Karpas-422 (cell line): ENCODE measurements at places on chromosomes 12 and 14. TPM values are rescaled to one million over a fixed set of nuclear protein-coding genes. Genes with fewer than 3 reads are reported as not detected.

DNA sequence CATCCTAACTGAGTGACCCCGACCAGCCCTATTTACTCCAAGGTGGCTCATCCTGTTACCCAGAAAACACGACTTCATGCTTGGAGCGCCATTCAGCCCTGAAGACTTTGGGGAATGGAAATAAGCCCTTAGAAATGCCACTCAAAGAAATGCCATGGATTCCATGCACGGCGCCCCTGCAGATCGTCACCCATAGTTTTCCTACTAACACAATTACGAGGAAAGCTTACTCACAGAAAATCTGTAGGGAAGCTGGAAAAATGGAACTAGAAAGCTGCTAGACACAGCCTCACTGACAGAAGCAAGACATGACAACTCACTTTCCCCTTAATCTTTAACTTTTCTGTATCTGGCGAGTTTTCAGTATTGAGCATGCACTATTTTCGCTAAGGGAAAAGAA, 19.5 kb downstream of the NUAK1 start:
- no peak overlapping the region for H3K27ac ChIP-seq
- H3K36me3 ChIP-seq, result no peaks in the 10 kb centered on the region
- H3K4me1 ChIP-seq, result no peaks in the 10 kb centered on the region
- no peaks in the 10 kb centered on the region for H3K27me3 ChIP-seq

GRCh38 chr14:20438664-20439063, 2.7 kb upstream of the KLHL33 start:
- H3K36me3 ChIP-seq, result no peaks in the 10 kb centered on the region
- H3K27ac ChIP-seq, result no peak overlapping the region

- no peaks in the 10 kb centered on the region for H3K4me1 ChIP-seq
- no peaks in the 10 kb centered on the region for H3K36me3 ChIP-seq
- H3K27me3 ChIP-seq, result no peaks in the 10 kb centered on the region
- H3K4me3 ChIP-seq, result no peak overlapping the region
- no peak for DNase-seq
- no peak overlapping the region for H3K27ac ChIP-seq
These were observed 323.3 kb upstream of the RTL1 start for GRCh38 chr14:101226603-101227425.

GRCh38 chr14:56741325-56741724, 69.0 kb downstream of the OTX2 start:
- H3K27me3 ChIP-seq, result peaks cover 4% of the 10 kb centered on the region; the same call in 1 of the 2 replicates
- no peak overlapping the region for H3K27ac ChIP-seq
- no peaks in the 10 kb centered on the region for H3K4me1 ChIP-seq
- no peaks in the 10 kb centered on the region for H3K36me3 ChIP-seq

DNA sequence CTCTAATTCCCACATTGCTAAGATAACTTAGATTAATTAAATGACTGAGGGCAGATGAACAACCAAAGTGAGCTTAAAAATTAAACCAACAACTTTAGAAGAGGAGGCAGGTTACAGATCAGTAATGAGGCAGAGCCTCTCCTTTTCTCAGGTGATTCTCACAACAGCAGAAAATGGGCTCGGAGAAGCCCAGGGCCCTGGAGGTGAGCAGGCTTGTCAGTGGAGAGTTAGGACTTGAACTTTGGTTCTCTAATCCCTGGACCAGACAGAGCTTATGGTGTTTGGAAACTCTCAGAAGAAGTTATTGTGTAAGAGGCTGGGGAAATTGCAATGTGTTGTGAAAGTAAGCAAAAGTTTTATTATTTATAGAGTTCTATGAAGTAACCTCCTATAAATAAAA, 2.8 kb downstream of the TRHDE start:
- H3K4me1 ChIP-seq, result no peaks in the 10 kb centered on the region
- no peak for DNase-seq
- H3K36me3 ChIP-seq, result no peaks in the 10 kb centered on the region
- no peak overlapping the region for H3K4me3 ChIP-seq
- no peaks in the 10 kb centered on the region for H3K27me3 ChIP-seq

GRCh38 chr14:98931911-98932310, 340.1 kb downstream of the BCL11B start:
- no peaks in the 10 kb centered on the region for H3K27me3 ChIP-seq
- no peaks in the 10 kb centered on the region for H3K4me1 ChIP-seq
- H3K36me3 ChIP-seq, result no peaks in the 10 kb centered on the region
- DNase-seq, result no peak
- no peak overlapping the region for H3K4me3 ChIP-seq
- H3K27ac ChIP-seq, result no peak overlapping the region

DNA sequence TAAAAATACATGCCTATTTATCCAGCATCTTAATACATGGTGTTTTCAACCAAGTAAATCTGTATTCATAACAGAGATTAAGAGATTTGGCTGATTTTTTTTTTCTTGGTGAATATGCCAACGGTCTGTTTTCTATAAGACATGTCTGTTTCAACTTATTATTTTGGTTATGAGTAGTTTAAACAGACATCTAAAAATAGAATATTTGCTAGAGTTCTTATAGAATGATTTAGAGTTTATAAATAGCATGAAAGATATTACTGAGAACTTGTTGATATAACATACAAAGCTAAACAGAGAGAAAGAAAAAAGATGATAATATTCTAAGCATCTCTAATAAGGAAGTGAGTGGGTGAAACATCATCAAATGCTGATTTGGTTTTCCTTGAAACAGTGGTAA, 199.9 kb downstream of the CCDC91 start:
- H3K27ac ChIP-seq, result no peak overlapping the region
- H3K36me3 ChIP-seq, result peaks cover 4% of the 10 kb centered on the region; the same call in 1 of the 2 replicates
- peaks cover 10% of the 10 kb centered on the region for H3K4me1 ChIP-seq
- no peaks in the 10 kb centered on the region for H3K27me3 ChIP-seq
- no peak for DNase-seq

- H3K27me3 ChIP-seq, result no peaks in the 10 kb centered on the region
- H3K27ac ChIP-seq, result no peak within 1 kb of the TSS
- H3K4me3 ChIP-seq, result no peak within 1 kb of the TSS
- H3K36me3 ChIP-seq, result no peaks in the 10 kb centered on the region
- H3K4me1 ChIP-seq, result no peaks in the 10 kb centered on the region
These were observed at the start of gene PKP2 for GRCh38 chr12:32896432-32897280. Gene PKP2, minus strand, starts transcription at chr12:32896777. Its CDS starts 46 bp downstream, at chr12:32896731.

DNA sequence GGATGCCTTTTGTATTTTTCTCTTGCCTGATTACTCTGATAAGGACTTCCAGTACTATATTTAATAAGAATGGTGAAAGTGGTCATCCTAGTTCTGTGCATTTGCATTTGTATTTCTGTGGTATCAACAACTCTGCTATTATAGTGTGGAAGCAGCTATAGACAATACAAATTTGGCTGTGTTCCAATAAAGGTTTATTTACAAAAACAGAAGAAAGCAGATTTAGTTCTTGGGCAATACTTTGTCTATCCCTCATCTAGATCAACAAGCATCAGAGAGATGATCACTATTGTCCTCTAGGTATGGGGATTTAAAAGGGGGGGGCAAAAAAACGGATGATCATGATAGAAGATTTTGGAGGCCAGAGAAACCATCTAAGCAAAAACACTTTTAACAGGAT, 19.1 kb upstream of the BTG1 start:
- H3K4me3 ChIP-seq, result no peak overlapping the region
- peaks cover 14% of the 10 kb centered on the region for H3K4me1 ChIP-seq
- no peaks in the 10 kb centered on the region for H3K27me3 ChIP-seq
- H3K36me3 ChIP-seq, result no peaks in the 10 kb centered on the region

DNA sequence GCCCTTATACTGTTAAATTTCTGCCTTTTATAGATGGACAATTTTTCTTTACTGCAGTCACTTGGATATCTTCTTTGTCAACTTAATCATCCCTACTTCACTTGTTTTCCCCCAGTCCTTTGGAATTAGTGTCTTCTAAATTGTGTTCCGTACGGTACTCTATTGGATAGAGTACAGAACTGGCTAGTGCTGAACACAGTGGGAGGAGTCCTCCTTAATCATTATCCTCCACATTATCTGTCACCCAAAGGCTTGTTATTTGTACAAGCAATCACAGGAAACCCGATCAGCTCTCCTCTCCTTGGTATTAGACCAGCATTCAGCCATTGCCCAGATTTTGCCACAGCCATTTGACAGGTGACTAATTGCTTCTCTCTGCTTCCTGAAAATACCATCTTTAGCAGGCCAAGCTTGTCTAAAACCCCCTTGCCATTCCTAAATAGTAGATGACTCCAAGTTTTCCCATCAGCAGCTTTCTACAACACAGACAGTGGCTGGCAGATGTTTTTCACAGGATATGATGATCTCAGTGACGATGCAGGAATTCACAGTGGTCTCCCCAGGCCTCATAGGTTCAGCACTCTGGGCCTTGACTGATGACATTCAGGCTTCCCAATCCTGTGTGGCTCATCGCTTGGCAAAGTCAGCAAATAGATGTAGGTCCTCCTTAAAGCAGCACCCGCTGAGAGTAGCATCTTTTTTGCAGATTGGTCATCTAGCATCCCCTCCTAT, 216.0 kb upstream of the RGS6 start:
- peaks cover 5% of the 10 kb centered on the region; the same call in 1 of the 2 replicates for H3K4me1 ChIP-seq
- no peak overlapping the region for H3K27ac ChIP-seq
- H3K36me3 ChIP-seq, result no peaks in the 10 kb centered on the region
- no peaks in the 10 kb centered on the region for H3K27me3 ChIP-seq
- no peak for DNase-seq

GRCh38 chr14:30559638-30560091, 707 bp downstream of the G2E3 start:
- peaks cover 22% of the 10 kb centered on the region for H3K4me1 ChIP-seq
- DNase-seq, result peak; percentile 85
- peak overlapping the region; percentile 78 for H3K4me3 ChIP-seq
- H3K27me3 ChIP-seq, result no peaks in the 10 kb centered on the region
- H3K36me3 ChIP-seq, result peaks cover 34% of the 10 kb centered on the region

PLA2G1B gene
- total RNA-seq, result not detected in 2 replicates

KIF26A gene
- not detected in 2 replicates for total RNA-seq

SART3 gene
- total RNA-seq, result 89.4 and 108 TPM in 2 replicates

HOXC12 gene
- not detected in 2 replicates for total RNA-seq

SCN8A gene
- total RNA-seq, result 0.11 and 0.22 TPM in 2 replicates
